ENCODE measurements at places on chromosomes 12 and 14.

- no peak for DNase-seq
These were observed 269.3 kb downstream of the DAD1 start for GRCh38 chr14:22319526-22320361.

DNA sequence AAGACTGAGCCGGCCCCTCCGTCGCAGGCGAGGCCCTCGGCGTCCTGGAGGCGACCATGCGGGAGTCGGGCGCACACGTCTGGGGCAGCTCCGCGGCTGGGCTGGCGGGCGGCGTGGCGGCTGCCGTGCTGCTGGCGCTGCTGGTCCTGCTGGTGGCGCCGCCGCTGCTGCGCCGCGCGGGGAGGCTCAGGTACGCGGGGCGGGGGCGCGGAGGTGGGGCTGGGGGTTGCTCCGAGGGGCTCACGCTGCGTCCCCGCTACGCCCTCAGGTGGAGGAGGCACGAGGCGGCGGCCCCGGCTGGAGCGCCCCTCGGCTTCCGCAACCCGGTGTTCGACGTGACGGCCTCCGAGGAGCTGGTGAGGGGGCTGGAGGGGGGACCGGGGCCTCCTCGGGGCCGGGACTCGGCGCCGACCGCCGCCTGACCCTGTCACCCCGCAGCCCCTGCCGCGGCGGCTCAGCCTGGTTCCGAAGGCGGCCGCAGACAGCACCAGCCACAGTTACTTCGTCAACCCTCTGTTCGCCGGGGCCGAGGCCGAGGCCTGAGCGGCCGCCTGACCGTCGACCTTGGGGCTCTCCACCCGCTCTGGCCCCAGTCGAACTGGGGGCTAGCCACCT, 7.8 kb downstream of the AMN start:
- no peak for DNase-seq

DNA sequence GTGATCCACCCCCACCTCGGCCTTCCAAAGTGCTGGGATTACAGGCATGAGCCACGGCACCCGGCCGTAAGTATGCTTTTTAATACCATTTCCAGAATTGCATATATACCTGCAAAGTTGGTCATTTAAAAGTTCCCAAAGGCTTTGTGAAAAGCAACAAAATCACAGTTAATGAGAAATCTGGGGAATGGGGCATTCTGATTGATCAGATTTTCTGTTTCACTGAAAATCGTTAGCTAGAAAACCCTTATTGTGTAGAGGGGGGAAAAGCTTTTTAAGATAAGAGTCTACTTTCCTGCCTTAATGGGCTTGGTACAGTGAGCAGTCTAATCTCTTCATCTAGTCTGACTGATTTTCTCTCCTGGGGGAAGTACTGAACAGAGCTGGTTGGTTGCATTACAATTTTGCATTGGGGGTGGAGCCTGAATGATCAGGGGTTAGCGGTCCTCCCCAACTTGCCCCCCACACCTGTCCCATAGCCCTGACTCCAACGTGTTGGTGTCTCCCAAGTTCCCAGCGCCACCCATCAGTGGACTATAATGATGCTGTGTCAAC, 23.8 kb downstream of the IL31 start:
- DNase-seq, result no peak

- DNase-seq, result no peak
These were observed 417.7 kb upstream of the ATXN7L3B start for GRCh38 chr12:74119811-74120362.

DNA sequence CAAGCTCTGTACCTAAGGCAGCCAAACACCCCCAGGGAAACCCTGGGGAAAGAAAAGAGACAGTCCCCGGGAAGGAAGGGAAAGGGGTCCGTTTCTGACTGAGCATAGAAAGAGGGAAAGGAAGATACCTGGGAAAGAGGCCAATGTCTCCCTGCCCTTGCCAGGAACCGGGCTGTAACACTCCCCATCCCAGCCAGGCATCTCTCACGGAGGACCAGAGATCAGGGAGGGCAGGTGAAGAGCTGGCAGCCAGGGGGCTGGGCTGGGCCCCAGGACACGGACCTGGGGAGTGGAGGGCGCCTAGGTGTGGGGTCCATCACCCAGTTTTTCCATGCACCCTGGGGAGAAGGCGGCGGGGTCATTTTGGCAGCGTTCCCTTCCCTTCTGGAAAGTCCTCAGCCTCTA, 18.9 kb upstream of the PLEKHH1 start:
- no peak for DNase-seq

DNA sequence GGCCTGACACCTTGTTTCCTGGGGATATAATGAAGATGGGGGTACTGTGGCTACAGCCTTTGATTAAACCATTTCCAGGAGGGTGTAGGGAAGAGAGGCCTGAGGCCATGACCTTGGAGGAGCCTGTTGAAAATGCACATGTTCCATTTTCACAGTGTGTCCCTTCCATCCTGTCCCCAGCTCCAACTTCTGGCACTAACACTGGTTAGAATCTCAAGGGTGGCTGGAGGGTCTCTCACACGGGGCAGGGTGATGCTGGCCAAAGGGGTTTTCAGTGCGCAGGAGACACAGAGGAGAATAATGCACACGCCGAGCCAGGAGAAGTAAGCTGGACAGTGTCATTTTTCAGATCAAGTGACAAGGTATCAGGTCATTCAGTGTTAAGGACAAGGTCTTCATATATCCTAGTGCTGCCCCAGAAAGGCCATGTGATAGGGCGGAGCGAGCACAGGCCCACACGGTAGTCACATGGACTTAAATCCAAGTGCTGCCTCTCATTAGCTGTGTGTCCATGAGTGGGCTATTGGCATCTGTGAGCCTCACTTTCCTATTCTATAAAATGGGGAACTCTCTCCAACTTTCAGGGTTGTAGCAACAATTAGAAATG, 36.4 kb upstream of the TUNAR start:
- no peak for DNase-seq

DNA sequence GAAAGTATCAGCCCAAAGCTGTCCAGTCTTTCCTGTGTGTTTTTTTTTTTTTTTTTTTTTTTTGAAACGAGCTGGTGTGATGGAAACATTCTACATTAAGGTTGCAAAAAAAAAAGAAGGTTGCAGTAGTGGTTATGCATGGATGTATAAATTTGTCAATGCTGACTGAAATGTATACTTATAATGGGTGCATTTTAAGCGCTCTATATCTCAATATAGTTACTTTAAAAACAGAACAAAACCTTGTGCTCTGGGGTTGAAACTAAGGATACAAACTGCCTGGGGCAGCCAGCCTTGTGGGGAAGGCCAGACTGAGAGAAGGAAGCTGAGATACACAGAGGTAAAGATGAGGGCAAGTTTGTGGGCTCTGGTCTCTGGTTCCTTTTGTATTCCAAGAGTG, 87.3 kb upstream of the RMST start:
- no peak for DNase-seq

- DNase-seq, result no peak
These were observed 2.1 kb upstream of the HOXC8 start for GRCh38 chr12:54006559-54007220.

DNA sequence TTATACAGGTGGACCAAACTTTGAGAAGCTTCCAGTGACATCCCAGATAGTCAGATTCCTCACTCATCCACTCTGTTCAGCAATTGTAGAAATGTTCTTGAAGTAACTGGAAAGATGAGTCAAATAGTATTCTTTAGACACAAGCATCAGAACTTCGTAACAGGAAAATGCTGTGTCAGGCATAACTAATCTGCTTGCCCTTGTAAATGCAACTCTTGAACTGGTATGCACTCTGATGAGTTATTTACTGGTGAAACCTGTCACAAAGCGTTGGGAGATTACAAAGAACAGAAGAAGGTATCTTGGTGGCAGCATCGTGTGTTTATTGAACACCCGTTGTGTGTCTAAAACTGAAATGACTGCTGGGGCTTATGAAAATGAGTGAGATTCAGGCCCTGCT, 10.8 kb upstream of the DUSP6 start:
- no peak for DNase-seq

DNA sequence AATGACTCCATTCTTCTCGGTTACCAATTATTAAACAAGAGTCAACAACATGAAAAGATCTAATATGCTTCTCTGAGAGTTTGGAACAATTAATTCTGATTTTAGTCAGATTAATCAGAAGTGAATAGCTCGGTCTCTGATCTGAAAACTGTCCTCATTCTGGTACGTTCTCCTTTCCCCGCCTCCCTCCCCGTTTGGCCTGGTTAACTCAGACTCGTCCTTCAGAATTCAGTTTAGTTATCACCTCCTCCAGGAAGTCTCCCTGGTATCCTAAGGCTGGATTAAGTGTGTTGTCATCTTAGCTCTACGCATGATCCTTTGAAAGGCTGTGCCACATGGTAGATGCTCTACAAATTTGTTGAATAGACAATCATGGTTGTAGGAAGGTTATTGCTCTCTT, 22.2 kb downstream of the MAP4K5 start:
- DNase-seq, result no peak

DNA sequence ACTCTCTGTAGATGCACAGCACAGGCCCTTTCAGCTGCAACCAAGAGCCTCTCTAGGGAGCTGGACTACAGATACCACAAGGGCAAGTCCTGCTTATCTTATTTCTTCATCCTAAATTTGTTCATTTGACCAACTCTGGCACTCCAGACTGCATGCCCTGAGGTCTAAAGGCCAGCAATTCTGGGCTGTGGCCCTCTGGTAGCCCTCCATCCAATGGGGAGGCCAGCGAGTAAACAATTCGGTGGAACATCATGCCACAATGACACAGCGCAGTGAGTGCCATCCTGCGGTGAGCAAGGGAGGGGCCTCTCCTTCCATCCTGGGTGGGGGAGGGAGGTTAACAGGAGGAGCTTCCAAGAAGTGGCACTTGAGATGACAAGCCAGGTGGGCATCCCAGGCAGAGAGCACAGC, 652 bp upstream of the SELPLG start:
- no peak for DNase-seq

GRCh38 chr12:95358111-95359083, 115.6 kb upstream of the METAP2 start:
- DNase-seq, result no peak

DNA sequence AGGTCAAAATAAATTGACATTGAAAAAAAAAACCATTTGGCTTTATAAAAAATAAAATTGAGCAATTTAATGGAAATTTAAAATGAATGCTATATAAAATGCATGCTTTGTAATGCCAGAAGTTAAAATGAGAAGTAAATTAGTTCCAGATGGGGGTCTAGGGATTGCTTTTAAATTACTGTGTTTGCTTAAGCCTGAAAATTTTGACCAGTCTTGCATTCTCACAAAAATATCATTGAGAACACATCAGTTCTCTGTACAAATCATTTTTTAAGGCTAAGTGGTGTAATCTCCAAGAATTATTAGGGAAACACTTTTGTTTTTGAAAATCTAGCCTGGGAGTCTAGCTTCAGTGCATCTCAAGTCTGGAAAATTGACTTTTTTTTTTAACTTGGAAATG, 90.7 kb downstream of the RERG start:
- no peak for DNase-seq

DNA sequence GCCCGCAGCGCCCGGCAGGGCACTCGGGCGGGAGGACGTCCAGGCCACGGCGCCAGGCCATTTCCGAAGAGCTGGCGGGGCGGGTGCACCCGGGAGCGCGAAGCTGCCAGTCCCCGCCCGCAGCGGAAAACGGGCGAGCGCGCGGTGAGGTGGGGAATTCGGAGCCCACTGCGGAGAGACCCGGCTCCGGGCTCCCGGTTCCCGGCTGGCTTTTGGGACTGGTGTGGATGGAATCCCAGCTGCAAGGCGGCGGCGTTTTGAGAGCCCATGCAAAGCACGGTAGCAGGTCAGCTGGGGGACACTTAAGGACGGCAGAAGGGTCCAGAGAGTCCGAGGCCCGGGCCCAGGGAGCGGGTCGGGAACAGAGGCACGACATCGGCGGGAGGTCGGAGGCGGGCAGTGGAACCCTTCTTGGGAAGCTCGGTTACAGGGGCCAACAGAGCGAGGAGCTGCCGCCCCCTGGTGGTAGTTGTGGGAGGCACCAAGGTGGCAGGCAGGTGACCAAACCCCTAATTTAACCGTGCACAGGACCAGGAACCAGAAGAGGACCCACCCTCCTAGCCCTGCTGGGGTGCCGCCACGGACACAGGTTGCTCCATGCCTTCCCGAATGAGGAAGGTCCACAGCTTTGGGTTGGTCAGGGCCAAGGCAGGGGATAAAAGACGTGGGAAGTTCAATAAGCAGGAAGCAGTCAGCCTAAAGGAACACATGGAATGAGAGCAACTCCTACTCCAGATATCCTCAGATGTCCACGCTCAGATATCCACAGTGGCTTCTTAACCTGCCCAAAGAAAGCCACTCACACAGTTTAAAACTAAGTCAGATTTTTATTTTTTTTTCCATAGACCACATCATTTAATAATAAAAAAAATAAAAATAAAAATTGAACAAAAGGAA, 685 bp upstream of the CDH24 start:
- no peak for DNase-seq

GRCh38 chr12:104667139-104667538, 210.4 kb downstream of the CHST11 start:
- no peak for DNase-seq

GRCh38 chr12:17286874-17287273, 680.9 kb upstream of the LMO3 start:
- DNase-seq, result no peak

GRCh38 chr12:117069926-117070900, 29.0 kb downstream of the TESC start:
- DNase-seq, result no peak

DNA sequence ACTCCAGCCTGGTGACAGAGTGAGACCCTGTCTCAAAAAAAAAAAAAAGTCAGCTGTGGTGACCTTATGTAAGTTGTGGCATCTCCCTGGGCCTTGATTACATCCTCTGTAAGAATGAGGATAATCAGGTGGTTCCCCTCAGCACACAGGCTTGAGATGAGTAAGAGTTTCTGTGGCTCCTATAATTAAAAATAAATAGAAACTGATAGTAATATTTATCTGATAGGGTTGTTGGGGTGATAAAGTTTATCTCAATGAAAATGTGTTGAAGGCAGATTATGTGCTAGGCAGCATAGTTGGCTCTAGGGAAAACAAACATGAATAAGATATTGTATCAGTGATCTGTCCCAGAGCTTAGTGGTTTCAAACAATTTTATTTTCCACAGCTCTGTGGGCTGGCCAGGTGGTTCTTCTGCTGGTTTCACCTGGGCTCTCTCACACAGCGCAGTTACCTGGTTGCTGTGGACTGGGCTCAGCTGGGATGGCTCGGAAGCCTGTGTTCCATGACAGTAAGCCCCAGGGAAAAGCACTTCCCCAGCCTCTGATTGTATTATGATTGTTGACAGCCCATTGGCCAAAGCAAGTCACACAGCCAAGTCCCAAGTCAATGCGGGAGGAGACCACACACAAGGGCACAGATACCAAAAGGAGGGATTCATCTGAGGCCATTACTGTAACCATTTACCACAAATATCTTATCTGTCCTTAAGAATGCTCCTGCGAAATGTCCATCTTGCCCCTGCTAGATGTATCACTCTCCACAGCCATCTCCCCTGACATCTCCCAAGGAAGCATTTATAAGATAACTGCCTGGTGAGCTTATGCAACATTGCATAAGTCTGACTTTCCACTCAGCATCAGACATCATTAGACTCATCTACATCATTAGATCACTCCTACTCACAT, 151.7 kb downstream of the NUAK1 start:
- DNase-seq, result no peak

- no peak for DNase-seq
These were observed 100.0 kb upstream of the HECTD1 start for GRCh38 chr14:31307618-31308017.

- DNase-seq, result no peak
These were observed 13.5 kb upstream of the TAS2R46 start for GRCh38 chr12:11075642-11076041.

Measured in SK-N-MC (cell line).